ENCODE measurements at places on chromosomes 12 and 14.

DNA sequence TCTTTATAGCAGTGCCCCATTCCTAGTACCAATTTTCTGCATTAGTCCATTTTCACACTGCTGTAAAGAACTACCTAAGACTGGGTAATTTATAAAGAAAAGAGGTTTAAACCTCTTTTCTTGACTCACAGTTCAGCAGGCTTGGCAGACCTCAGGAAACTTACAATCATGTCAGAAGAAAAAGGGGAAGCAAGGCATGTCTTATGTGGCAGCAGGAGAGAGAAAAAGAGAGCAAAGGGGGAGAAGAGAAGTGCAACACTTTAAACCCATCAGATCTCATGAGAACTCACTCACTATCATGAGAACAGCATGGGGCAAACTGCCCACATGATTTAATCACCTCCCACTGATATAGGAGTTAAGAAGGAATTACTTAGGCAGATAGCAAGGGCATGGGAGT is 101.6 kb upstream of the PLEKHG7 start:
- no peak for DNase-seq

DNA sequence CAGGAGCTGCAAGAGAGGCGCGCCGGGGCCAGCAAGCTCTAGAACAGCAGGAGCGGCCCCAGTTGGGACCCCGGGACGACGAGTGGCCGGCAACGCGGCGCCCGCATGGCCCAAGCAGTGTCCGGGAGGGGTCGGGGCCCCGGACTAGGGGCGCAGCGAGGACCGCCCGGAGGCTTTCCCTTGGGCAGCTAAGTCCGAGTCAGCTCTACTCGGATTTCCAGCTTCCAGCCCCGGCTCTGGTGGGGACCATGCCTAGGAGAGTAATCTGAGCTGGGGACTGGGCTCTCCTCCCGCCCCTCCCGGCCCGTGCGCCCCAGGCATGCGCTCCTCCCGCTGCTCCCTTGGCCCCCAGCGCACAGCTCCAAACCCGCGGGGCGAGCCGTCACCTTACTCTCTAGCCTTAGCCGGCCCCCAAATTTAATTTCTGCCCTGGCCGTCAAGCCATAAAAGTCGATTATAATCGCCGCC is 41.6 kb upstream of the CAPRIN2 start:
- DNase-seq = no peak

DNA sequence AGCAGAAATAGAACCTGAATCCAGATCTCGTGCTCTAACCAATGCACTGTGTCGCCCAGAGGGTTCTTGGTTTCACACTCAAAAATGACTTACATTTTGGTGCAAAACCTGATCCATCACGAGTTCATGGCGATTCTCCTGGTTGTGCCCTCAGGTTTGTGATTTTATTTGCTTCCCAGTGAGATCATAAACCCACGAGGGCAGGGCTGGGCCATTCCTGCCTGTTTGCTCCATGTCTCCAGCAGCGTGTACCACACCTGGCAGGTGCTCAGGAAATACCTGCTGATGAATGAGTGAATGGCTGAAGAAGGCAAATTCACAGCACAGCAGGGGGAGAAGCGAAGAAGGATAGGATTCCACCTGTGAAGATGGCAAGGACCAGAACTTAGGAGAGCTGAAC is 9.4 kb downstream of the ACACB start:
- DNase-seq = no peak

- DNase-seq = no peak
Observed at GRCh38 chr14:53601409-53601808, 355.2 kb downstream of the BMP4 start.

DNA sequence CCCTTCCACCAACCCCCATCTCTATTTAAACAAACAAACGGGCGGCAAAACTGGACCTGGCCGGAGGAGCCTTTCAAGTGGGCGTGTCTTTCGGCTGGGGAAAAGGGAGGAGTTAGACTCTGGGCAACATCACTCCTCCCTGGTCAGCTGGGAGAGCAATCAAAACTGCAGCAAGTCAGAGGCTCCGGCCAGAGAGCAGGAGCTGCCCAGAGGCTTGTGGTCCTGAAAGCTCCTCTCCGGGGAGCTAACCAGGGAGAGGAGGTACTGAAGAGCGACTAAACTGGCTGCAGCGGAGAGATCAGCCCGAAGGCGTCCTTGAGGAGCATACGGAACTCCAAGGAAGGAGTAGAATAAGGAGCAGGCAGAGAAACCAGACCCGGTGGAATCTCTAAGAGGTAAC is at the start of gene NEUROD4:
NEUROD4 (plus strand) TSS at position 191 of the 400 bp plus-strand sequence. CDS start 6,466 bp downstream, outside the sequence.
- peak; percentile 9 for DNase-seq

DNA sequence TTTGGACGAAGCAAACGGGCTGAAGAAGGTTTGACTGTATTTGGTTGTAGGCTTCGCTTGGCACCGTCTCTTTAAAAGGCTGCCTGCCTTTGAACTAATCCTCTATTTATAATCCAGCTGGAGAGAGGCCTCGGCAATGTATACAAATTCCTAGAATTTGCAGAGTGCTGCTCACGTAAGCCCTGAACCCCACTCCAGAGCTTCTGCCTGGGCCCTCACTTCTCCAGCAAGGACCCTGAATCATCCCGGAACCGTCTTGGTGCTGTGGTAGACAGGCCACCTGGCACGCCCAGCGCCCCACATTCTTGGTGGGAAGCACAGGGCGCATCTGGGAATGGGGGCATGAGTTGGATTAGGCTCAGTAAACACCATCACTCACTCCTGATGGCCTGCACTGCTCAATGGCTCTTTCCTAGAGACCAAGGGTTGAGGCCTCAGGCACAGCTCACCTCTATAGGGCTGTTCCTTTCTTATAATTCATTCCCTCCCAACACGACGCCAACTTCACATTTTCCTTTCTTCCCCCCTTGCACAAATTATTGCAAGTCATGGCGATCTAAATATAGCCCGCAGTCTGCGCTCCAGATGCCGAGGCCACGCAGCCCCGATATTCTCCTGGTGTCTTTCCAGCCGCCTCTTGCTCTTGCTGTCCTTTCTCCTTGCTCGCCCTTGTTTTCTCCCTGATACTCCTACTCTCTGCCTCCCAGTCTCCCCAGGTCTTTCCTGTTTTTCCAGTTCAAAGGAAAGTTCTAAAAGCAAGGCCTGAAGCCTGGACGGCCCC is 141.0 kb downstream of the ZFP36L1 start:
- DNase-seq = peak; percentile 17

GRCh38 chr12:42463671-42464070 is 125.9 kb downstream of the PRICKLE1 start:
- DNase-seq = no peak

DNA sequence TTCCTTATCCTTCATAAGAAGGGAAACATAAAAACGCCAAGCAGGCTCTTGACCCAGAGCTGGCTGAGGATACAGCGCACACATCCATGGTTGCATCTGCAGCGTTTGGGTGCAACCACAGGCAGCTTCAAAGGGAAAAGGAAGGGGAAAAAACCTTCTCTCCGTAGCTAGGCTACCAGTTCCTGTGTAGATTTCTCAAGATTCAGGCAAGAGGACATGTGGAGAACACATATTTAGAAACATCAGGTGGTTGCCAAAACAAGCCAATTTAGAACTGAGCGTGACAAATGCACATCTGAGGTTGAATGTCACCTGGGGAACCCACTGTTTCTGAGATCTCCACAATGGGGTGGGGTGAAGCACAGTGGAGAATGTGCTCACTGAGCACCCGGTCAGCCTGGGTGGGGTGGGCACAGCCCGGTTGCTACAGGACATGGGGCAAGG is 78.3 kb upstream of the BDKRB2 start:
- no peak for DNase-seq

GRCh38 chr12:25710128-25710527 is 157.0 kb upstream of the LMNTD1 start:
- no peak for DNase-seq

GRCh38 chr14:24908592-24909236 is 141.2 kb downstream of the STXBP6 start:
- no peak for DNase-seq

DNA sequence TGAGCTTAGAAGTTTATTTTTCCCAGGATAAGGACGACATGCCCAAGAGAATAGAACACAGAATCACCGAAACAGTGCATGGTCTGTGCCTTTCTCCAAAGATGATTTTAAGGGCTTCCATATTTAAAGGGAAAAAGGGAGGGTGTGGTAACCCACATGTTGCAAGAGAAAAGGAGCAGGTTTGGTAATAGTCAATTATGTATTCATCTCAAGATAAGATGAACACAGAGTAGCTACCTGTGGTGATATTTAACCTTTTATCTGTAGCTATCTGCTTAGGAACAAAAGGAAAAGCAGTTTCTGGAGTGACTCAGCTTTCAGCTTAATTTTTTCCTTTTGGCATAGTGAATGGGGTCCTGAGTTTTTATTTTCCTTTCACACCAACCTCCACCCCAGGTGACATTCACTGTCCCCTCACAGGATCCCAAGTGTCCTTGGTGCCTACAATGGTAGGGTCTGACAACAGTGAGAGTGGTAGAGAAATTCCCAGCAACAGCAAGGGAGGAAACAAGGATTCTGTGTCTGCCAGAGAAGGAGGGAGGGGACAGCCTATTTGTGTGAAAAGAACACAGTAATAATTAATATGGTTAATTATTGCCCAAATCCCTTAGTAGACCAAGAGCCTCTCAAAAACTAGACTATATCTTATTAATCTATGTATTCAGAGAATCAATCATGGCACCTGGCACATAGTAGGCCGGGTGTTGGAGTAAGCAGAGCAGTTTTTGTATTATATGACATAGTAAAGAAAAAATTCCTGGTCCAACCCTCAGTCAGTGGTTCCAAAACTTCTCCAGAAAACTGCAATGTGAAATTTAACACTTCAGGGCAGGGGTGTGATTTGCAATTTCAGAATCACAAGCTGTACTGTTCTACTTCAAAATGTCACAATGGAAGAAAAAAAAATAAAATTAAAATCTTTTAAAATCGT is 154.5 kb downstream of the PHLDA1 start:
- no peak for DNase-seq

DNA sequence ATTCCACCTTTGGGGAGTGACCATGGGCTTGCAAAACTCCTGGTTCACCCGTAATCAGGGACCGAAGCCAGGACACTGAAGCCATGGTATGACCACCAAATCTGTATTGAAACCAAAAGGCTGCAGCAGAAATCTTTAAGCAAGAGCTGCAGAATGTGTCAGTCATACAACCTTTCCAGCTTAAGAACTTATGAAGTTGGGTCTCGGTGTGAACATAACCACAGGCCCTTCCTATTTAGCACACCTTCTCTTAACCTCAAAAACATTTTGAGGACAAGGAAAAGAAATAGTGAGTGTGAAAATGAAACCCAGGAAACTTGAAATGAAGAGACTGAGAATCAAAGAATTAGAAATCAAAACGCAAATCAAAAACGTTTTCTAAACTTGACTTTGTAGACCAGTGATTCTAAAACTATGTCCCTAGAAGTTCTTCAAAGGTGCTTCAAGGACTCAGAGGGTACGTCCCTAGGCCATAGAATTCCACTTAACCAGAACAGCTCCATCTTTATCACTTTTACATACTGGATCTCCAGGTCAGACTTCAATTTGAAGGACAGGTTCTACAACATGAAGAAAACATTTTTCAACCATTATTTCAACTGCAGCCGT is 231.6 kb upstream of the GRIP1 start:
- DNase-seq = no peak

DNA sequence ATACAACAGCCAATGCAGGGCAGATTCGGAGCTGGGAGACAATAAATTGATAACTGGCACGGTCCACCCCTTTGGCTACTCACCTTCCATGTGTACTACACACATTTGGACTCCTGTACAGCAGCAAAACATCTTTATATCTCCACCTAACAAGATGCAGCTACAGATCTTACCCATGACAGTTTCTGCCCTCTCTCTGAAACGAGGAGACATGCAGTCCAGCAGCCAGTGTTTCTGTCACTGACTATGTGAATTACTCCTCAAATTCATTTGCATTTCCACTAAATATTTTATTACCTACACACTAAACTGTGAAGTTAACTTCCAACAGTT is 58.7 kb upstream of the BEGAIN start:
- no peak for DNase-seq

Measured in AG04449 (cell line).